ENCODE measurements at places on chromosomes 13 and 19.

- no peak for DNase-seq
Measured at GRCh38 chr19:46118136-46118535, 6.4 kb downstream of the IGFL3 start.

- peak; percentile 10 for DNase-seq
Measured at GRCh38 chr19:46863818-46864629, 3.2 kb downstream of the ARHGAP35 start.

GRCh38 chr13:28590461-28590860 is 68.5 kb upstream of the POMP start:
- no peak for DNase-seq

DNA sequence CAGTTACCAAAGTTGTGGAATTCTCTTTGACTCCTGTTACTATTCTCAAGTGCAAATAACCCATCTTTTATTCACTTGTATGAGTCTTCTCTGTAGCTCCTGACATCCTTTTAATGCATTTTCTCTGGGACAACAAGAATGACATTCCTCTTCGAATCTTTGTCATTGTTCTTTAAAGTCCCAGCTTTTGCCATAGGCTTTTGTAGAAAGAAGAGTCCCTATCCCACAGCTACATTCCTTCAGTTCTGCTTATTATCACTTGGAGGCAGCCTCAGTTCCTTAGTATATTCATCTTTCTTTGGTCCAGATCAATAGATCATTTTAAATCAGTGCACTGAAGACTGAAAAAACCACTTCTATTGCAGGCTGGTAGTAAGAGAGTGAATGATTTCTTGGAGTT is 560.2 kb downstream of the DACH1 start:
- DNase-seq = no peak

DNA sequence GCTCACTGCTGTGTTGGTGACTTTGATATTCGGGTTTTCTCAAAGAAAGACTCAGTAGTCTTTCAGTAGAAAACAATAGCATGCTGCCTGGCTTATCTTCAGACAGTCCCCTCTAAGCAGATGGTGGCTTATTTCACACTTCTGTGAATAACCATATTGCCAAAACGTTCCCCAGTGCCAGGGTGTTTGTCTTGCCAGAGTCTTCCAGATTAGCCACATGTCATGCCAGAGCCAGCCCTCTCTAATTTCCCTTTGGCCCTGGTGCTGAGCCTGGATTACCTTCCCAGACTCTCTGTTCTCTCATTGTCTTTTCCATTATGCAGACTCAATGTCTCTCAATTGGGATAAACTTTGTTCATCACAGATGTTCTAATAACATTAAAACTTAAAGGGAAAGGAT is 488.0 kb upstream of the ATXN8OS start:
- no peak for DNase-seq

DNA sequence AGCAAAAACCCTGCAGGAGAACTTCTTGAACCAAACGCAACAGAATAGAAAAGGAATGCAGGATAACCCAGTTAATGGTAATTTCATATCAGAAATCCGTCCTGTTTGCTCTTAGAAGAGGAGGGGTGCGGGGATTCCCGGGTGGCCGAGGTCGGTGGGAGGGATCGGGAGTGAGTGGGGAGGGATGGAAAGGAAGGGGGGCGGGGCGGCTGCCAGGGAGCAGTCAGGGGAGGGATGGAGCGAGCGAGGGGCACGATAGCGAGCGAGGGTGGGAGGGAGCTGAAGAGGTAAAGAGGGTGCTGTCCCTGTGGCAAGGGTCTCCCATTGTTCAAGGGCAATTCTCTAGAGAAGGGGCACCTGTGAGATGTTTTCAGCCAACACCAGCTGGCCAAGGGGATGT is 26.5 kb downstream of the CD177 start:
- DNase-seq = no peak

DNA sequence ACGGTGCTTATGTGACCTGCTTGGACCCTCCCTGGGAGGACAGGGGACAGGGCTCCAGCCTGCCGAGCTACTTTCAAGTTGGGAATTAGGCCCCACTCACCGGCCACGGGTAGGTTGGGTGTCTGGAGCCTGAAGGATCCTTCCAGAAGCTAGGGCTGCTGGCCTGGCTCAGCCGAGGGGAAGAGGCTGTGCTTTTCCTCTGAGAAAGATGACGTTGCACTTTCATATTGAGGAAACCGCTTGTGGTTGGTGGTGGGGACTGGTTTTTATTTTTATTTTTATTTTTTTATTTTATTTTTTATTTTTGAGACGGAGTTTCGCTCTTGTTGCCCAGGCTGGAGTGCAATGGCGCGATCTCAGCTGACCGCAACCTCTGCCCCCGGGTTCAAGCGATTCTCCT is at the start of gene TMEM150B:
TMEM150B (minus strand) TSS at position 170 of the 400 bp plus-strand sequence. CDS start 4,305 bp downstream, outside the sequence.
- DNase-seq = no peak

- no peak for DNase-seq
Measured at GRCh38 chr13:47957073-47957472, 44.0 kb downstream of the SUCLA2 start.

DNA sequence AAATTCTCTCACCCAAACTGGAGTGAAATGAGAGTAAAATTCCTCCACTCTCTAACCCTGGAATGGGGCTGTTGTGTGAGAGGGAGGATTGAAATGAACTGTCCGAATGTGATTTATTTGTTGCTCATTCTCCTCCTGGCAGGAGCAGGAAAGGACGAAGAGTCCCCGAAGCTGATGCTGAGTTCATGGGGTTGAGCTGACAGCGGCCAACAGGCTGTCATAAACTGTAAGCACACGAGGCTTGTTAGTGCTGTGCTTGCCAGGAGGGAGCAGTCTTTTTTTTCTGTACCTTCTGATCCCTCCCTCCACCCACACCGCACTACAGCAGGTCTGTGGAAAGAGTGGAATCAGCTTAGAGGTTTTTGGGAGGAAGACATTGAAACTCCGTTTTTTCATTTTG is 33.1 kb upstream of the ZNF331 start:
- DNase-seq = no peak

All from C1 segment of cervical spinal cord (tissue), 14 donors.